ENCODE measurements at places on chromosomes 11 and 22.

DNA sequence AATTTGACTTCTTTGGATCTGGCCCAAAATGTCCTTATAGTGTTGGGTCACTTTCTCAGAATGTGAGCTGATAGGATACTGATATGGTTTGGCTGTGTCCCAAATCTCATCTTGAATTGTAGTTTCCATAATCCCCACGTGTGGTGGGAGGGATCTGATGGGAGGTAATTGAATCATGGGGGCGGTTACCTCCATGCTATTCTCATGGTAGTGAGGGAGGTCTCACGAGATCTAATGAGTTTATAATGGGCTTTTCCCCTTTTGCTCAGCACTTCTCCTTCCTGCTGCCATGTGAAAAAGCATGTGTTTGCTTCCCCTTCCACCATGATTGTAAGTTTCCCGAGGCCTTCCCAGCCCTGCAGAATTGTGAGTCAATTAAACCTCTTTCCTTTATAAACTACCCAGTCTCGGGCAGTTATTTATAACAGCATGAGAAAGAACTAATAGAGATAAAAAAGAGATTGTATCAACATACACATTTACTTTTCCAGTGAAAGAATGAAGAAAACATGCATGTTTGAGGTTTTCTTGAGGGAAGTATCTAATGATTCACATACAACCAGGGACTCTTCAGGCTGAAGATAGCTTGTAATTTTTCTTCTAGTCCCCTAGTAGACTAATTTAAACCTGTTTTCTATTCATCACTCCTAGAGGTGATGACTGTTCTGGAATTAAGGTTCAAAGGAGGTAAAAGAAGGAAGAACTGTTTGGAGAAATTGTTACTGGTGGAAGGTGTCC, 17.3 kb upstream of the CSTF3 start:
- peak; percentile 71 for DNase-seq

GRCh38 chr11:16158426-16158994, 197.8 kb downstream of the SOX6 start:
- no peak for DNase-seq

GRCh38 chr11:110097459-110098012, 4.3 kb downstream of the ZC3H12C start:
- DNase-seq, result no peak

DNA sequence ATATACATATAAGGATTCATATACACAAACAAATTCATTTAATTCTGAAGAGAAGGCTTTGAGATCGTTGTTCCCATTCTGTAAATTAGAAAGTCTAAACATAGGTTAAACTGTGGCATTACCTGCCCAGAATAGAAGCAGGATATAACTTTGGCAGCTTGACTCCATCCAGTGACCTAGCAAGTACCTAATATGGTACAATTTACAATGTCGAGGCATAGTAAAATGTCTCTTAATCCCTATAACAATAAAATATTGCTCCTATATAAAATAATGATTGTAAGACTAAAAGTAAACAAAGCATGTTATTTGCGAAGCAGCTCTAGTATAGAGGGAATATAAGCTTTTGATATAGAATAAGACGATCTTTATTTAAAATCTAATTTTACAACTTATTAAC, 756.0 kb downstream of the LUZP2 start:
- no peak for DNase-seq

DNA sequence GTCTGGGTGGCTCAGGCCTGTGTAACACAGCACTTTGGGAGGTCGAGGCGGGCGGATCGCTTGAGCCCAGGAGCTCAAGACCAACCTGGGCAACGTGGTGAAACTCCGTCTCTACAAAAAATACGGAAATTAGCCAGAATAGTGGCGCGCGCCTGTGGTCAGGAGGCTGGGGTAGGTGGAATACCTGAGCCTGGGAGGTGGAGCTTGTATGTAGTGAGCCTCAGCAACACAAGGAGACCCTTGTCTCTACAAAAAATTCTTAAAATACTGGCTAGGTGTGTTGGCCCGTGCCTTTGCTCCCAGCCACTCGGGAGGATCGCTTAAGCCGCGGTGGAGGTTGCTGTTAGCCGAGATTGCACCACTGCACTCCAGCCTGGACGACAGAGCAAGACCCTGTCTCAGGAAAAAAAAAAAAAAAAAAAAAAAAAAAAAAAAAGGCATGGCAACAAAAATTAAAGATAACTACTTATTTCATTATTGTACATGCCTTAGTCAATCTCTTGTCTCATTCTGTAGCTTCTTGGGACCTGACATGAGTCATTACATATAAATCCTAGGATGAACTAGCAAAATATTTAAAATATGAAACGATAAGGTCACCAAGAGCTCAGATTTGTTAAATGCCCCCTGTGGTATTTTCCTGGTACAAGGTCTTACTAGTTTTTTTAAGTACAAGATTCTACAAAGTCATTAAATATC, 1.1 kb downstream of the TAF1D start:
- DNase-seq, result peak; percentile 82

DNA sequence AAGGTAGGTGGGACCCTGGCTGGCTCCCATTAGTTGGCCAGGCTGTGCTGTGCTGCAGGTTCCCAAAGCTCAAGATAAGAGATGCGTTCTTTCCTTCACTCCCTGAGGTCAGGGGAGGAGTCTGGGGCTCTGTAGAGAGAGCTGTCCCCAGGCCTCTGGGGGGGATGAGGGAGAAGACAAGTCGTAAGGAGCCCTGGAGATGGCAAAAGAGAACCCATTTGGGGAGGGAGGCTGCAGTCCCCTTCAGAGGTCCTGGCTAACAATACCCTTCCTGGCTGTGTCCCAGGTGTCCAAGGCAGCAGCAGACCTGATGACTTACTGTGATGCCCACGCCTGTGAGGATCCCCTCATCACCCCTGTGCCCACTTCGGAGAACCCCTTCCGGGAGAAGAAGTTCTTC, 916 bp downstream of the GNG3 start:
- DNase-seq, result no peak

DNA sequence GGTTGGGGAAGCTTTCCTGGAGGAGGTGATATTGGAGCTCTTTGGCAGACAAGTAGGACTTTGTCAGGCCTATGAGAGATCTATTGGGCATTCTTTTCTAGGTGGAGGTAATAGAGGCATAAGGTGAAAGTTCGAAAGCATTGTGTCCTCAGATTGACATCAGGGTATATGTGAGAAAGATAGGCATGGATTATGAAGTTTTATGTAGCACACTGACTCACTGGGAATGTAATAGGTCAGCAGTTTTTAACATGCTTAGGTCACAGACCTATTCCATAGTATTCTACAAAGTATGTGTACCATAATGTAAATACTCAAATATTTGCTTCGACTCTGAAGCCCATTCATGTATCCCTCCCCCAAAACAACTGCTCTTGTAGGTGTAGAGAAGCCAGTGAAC, 11.8 kb downstream of the HIKESHI start:
- DNase-seq, result no peak

DNA sequence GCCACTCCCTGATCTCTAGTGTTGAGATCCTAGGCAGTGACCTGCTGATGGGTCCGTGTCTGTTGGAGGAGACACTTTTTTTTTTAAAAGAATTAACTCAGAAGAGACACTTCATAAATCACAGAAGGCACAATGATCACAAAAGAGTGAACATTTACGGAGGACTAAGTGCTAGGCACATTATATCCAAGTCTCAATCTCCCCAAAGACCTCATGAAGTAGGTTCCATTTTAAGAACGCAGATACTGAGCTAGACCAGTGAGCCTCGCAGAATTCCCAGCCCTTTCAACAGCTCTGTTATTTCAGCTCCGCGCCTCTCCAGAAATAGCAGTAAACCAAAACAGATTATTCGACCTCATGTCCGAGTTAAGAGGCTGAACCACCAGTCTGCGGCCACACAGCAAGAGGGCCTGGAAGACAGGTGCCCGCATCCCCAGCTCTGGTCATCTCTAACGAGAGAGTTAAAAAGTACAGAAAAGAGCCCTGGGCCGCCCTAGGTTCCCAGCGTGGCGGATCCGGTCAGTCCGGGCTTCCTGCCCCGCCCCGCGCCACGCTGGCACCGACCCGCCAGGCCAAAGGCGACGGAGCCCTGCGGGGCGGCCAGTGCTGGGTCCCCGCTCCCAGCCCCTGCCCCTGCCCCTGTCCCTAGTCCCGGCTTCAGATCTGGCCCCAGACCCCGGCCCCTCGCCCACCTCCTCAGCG, 612 bp downstream of the XBP1 start:
- DNase-seq, result peak; percentile 56

GRCh38 chr11:35357923-35358322, 61.4 kb downstream of the SLC1A2 start:
- peak; percentile 77 for DNase-seq

GRCh38 chr11:94961255-94961654, 12.1 kb downstream of the CWC15 start:
- DNase-seq, result no peak

GRCh38 chr11:70483917-70484316, 85.6 kb downstream of the CTTN start:
- DNase-seq, result no peak

- no peak for DNase-seq
Observed at GRCh38 chr11:97502201-97502600, 1112.4 kb downstream of the JRKL start.

DNA sequence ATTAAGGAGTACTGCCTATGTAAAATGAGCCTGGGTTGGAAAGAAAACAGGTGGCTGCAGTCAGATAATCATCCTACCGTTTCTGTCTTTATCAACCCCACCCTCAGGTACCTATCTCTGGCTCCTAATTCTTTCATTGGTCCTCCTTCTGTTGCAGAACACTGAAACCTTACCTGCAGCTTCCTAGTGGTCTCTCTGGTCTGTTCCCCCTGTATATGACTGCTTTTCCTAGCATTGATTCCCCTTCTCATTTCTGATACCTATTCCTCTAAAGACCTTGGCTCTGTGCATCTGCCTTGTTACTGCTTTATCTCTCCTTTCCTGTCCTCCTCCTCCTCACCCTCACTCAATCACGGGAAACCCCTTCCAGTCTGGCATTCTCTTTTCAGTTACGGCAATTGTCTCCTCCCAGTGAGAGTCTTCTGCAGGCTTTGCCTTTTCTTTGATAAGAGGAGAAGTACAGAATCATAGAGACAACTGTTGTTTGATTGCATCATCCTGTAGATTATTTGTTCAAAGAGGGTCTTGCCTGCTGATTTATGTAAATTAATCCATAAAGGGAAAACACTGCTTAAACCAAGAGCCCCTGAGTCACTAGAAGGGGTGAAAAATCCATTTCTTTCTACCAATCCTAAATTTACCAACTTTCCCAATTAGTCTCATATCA, 301.2 kb downstream of the AASDHPPT start:
- DNase-seq, result no peak

GRCh38 chr11:61482513-61482912, 26.0 kb upstream of the LRRC10B start:
- no peak for DNase-seq

- no peak for DNase-seq
Observed at GRCh38 chr22:43077121-43077877, 11.9 kb downstream of the TTLL1 start.

DNA sequence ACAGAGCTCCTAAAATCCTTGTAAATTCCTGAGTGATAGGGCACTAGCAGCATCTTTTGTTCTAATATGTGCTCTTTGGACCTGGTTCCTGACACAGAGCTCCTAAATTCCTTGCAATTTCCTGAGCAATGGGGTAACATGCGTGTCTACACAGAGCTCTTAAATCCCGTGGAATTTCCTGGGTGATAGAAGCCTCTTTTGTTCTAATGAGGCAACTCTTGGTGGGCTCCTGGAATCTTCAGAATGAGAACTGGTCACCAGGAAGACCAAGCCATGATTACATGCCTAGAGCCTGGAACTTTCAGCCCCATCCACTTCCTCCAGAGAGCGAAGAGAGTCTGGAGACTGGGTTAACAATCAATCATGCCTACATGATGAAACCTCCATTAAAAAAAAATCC, 19.0 kb downstream of the RSF1 start:
- DNase-seq, result peak; percentile 12

DNA sequence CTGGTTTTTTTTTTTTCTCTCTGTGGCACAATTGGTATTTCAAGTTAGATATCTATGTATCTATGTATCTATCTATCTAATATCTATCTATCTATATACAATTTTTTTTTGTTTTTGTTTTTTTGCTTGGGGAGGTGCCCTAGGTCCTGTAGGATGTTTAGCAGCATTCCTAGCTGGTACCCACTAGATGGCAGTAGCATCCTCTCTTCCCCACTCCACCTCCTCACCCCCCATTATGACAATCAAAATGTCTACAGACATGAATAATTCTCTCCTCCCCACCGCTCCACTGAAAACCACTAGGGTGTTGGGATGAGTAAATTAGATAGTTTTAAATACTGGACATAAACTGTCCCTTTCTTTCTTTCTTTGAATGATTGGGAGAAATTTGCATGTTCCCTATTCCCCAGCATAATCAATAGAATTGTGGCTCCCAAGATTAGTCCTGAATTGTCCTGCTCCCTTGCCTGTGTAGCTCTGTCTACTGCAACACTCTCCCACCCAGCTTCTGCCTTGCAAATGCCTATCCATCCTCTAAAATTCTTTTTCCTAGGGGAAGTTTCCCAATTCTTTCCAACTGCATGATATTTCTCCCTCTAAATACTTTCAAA, 1152.4 kb downstream of the LRRC4C start:
- DNase-seq, result peak; percentile 65

DNA sequence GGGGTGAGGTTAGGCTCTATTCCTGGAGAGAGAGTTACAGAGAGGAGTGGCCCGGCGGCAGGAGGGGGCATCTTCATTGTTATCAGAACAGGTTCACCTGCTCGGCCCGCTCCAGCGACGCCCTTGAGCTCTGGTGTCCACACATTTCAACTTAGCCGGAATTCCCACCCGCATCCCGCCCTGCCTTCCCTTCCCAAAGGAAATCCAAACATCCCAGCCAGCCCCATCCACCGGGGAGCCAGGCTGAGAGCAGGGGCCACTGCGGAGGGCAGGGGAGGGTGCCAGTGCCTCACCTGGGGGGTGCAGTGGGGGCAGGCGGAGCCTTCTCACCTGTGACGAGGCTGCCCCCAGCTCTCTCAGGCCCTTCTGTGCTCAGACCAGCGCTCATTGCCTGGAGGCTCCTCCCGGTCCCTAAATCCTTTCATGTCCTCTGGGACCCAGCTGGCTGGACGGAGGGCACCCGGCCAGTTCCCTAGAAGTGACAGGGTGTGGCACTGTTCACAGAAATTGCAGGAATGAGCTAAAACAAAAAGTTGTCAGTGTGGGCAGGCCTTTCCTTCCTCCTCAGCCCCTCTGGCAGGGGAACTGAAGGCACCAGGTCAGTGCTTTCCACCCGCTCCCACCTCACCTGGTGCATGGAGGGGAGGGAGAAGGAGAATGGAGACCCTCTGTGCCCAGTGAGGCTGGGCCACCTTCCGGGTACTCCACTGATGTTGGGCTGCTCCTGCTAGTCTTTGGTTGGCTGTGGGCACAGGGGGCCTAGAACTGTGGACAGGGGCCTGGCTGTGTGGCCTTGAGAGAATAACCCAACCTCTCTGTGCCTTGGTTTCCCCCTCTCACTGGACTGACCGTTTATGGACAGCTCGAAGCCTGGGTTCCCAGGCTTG, 2.2 kb upstream of the MRGPRG start:
- no peak for DNase-seq

- DNase-seq, result no peak
Observed at GRCh38 chr11:22775248-22775647, 54.4 kb downstream of the SVIP start.

- DNase-seq, result no peak
Observed at GRCh38 chr11:131833366-131833765, 463.0 kb downstream of the NTM start.
